ENCODE measurements at places on chromosomes 12 and 14.
A peak's percentile ranks its signal among the peaks of the same experiment; 100 is the strongest.

DNA sequence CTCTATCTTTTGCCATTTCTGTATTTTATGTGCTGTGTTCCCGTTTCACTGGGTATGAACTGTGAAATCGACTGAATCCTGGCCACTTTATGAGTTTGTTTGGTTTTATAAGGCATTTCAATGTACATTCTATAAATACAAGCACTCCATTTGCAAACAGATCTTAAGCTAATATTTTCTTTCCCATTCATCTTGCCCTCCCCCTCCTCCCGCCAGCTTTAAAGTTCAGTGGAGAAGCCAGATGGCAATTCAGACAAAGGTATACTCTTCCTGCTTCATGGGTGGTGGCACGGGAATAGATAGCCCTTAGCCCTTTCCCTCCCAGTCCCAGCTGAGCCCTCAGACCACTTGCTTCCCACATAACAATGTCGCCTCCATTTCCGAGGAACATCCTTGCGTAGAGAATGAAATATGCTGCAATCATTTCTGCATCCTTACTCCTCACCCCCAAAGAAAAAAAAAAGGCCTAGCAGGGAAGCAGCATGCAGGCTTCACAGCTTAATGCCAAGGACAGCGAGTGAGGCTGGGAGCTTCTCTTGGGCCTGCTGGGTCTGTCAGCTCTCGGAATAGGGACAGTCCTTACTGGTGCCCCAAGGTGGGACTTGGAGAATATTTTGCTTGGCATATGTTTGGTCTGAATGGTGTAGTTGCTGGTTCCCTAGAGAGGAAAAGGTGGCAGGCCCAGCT, 52.8 kb upstream of the SRSF5 start:
- no peak for DNase-seq

GRCh38 chr14:68876976-68877375, 84.1 kb upstream of the ZFP36L1 start:
- DNase-seq = no peak

GRCh38 chr12:40820794-40821484, 128.7 kb downstream of the CNTN1 start:
- DNase-seq = no peak

GRCh38 chr14:73238424-73238852, 1.1 kb downstream of the PAPLN start:
- peak; percentile 70 for DNase-seq

DNA sequence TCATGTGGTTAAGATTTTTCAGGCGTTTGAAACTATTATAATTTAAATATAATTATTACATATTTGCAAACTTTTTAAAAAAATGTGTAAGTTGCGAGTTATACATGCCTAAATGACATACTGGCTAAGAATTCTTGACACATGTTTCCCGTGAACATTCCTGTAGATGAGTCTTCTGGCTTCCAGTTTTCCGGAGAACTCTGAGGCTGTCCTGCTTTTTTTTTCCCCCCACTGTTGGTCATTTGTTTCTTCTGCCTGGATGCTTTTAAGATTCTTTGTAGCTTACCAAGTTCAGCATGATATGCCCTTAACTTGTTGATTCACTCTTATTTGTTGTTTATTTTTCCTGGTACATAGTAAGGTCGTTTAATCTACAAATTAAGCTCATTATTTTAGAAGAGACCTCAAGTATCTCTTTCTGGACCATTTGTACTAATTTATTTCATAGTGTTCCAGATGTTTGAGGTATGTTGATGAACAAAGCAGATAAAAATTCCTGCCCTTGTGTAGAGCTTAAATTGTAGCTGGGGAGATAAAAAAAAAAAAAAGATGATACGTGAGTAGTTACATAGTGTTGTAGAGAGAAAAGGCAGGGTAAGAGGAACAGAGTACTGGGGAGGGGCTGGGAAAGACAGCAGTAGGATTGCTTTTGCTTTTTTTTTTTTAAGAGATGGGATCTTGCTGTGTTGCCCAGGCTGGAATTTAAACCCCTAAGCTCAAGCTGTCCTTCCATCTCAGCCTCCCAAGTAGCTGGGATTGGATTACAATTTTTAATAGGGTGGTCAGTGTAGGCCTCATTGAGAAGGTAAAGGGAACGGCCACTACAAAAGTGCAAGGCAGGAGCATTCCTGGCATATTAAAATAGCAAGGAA, 32.8 kb downstream of the ARHGAP5 start:
- peak; percentile 87 for DNase-seq

- DNase-seq = no peak
Observed at GRCh38 chr12:99383258-99383657, 264.3 kb upstream of the GARIN6 start.

- no peak for DNase-seq
Observed at GRCh38 chr12:92995258-92995903, 66.3 kb upstream of the EEA1 start.

DNA sequence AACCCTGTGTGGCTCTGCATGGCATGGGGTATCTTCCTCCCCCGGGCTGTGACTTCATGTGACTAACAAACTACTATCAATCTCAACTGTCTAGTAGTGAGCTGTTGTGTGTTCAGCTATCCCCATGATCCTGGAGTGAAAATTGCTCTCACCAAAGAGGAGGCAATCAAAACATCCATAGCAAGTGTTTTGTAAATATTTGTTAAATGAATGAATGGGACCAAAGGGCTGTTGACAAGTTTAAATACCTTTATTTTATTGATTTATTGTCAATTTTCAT, 138.1 kb upstream of the CPM start:
- no peak for DNase-seq

DNA sequence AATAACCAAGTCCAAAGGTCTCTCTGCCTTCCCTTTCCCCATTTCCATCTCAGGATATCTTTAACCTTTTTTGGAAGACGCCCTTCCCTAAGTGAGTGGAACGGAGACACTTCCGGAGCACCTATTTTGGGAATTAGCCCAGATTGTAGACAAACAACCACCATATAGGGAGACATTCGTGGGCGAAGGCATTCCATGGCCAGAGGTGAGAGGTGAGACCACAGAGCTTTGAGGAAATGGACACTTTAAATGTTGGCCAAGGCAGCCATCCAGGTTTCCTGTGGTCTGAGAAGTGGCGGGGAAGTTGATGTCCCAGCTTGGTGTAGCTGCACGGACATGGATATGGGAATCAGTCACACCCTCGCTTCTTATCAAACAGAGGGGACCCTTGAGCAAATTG, 69.4 kb upstream of the BDKRB2 start:
- DNase-seq = no peak

- DNase-seq = no peak
Observed at GRCh38 chr12:14307004-14307403, 58.5 kb upstream of the ATF7IP start.

DNA sequence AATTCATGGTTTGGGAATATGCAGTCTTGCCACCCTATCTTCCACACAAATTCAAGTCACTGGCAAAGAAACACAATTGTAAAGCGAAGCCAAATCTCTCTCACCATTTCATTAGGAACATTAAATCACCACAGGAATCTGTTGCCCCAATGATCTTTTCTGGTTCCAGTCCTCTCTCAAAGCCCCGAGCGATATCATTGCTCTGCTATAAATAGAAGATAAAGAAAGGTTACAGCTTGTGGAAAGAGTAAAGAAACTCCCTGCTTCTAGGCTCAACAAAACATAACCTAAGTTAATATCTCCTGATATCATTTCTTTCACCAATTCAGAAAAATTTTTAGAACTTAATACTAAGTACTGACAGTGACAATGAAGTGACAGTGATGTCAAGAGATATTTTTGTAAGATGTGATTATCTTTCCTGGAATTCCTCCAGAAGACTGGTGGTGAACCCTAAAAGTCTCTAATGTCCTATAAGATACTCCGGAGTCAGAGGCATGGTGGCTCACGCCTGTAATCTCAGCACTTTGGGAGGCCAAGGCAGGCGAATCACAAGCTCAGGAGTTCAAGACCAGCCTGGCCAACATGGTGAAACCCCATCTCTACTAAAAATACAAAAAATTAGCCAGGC, 33.8 kb downstream of the CBX5 start:
- DNase-seq = no peak

DNA sequence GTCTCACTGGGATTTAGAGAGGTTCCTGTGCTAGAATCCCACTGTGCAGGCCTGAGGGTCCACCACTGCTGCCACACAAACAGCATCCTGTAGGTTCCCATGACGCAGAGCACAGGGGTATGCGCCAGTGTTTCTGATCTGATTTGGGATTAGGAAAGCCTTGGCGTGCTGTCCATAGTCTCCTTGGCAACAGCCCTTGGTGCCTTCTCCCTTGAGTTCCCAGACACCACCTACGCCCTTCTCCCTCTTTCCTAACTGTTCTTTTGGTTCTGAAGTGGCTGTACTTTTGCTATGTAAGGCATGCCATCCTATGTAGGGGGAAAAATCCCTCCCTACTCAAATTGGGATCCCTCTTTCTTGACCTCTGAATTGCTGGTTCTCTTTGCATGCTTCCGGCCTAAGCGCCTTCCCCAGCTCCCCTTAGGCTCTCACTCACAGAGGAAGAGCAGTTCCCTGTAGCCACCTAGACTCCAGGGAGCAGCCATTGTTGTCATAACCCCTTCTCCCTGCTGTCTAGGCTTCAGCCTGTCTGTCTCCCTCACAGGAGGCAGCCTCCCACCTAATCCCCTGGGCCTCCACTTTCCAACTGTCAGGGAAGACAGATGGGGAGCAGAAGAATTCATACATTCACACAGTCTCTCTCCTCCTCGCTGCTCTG, 14.8 kb upstream of the RIC8B start:
- DNase-seq = no peak

GRCh38 chr12:56029666-56030293, 8.9 kb downstream of the IKZF4 start:
- peak; percentile 68 for DNase-seq

GRCh38 chr12:116454950-116455447, 104.2 kb upstream of the MAP1LC3B2 start:
- DNase-seq = peak; percentile 94

DNA sequence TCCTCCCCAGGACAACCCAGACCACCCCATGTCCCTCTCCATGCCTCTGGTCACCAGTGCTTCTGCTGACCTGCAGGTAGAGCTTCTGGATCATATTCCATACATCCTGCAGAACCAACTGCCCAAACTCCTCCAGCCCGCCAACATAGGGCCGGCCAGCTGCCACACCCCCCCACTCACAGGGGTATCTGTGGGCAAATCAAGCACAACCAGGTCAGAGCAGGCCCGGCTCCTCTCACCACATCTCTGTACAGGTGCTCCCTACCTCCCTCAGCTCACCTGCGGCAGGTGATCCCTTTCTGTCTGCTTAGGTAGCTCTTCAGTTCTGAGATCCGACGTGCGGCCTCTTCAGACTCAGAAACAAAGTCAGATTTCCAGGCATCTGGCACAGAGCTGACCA, 29.0 kb downstream of the TEP1 start:
- no peak for DNase-seq

GRCh38 chr12:40616383-40616915, 75.8 kb upstream of the CNTN1 start:
- no peak for DNase-seq

DNA sequence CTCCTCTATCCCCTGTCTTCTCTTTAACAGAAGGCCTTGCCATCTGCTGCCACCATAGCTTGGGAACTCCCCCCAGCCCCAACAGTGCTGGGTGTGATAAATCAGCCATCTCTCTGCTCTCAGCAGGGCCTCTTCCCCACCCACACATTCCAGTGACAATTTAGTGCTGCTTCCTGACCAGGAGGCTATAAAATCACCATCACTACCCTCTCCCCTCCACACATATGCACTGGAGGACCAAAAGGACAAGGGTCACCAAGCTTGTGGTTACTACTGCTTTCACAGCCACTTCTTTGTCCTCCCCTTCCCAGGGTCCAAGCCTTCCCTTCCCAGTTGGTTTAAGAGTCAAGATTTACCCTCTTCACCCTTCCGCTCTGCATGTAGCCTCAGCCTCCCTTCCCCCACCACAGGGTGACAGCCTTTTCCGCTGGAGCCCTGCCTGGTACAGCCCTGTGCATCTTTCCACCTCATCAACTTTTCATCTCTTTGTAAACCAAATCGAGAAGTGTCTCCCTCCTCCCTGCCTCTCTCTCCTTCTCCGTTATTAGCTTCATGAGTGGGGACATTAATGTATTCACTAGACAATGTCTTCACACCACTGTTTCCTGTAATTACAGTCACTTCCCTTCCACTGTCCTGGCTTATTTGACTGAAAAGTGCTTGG, 9.4 kb downstream of the PSMB5 start:
- DNase-seq = no peak

DNA sequence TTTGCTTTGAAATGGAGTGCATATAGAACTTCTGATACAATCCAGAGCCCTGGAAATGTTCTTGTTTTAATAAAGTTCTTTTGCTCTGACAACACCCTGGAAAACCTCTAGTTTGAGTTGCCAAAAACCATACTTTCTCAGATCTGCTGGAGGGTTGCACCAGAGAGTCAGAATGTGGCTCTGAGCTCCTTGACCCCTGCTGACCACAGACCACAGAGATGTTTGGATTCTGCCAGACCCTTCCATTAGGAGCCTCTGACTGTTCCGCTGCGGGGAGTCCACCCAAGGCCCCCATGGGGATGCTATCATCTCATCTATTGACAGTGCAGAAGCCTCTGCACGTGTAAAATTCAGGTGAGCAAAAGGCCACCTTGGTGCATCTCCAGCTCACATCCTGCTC, 332.6 kb downstream of the GLT1D1 start:
- no peak for DNase-seq

DNA sequence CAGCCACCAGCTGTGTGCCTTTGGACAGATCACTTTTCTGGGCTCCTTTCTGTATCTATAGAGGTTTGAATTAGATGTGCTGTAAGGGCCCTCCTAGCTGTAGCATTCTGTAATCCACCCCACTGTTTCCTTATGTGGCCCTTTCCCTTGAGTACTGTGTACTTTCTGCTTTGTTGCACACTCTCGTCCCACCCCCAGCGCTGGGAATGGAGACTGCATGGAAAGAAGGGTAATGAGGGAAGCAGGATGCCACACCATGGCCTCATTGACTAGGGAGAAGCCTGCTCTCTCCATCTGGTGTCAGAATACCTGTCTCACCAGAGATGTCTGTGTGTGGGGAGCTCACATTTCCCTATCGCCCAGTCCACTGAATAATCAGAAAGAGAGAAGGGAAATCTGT, 13.6 kb upstream of the GALNT16 start:
- DNase-seq = no peak

DNA sequence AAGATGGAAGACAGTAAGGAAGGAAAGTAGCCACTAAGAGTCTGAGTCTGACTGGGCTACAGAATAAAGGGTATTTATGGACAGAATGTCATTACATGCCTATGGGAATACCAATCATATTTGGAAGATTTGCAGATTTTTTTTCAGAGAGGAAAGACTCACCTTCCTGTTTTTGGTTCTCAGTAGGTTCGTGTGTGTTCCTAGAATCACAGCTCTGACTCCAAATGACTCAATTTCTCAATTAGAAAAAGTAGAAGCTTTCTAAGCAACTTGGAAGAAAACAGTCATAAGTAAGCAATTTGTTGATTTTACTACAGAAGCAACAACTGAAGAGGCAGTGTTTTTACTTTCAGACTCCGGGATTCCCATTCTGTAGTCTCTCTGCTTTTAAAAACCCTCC, 15.4 kb upstream of the PAPLN start:
- peak; percentile 68 for DNase-seq
